ENCODE measurements at places on chromosomes 5 and 9.

GRCh38 chr9:120668399-120668798 is 45.9 kb downstream of the MEGF9 start:
- DNase-seq: no peak

GRCh38 chr9:108345826-108346225 is 510.0 kb downstream of the ACTL7B start:
- no peak for DNase-seq

DNA sequence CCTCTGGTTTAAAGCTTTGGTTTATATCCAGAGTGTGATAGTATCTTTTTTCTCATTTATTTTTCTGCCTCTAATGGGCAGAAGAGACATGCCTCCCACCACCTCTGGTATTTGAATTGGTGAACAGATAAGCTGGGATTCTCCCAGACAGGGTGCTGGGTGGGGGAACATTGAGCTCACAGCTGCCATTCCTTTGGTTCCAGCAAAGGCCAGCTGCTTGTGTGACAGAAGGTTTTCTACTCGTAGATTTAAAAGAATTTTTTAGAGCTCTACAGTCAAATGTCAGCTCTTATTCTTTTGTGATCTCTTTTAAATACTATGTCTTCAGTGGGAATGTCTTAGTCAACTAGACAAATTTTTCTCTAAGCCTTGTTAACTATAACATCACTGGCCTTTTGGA is 54.7 kb upstream of the ADAMTS16 start:
- no peak for DNase-seq

DNA sequence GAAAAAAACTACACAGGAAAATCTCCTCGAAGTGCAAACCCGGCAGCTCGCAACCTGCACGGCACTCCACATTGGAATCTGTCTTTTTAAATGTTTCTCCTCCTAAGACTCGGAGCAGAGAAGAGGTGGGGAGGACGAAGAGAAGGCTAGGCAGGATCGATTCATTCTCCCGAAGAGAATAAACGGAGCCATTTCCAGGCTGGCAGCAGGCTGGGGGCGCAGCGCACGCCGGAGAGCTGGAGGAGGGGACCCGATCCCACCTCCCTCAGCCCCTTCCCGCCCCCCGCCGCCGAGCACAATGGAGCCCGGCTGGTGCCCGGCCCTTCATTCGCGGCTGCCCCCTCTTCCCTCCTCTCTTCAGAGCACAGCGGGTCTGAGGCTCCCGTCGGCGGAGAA is 628 bp downstream of the HOMER1 start:
- no peak for DNase-seq

- no peak for DNase-seq
Measured at GRCh38 chr9:31542384-31543055, 841.9 kb upstream of the ACO1 start.

GRCh38 chr5:81826128-81826527 is 75.2 kb upstream of the SSBP2 start:
- no peak for DNase-seq

DNA sequence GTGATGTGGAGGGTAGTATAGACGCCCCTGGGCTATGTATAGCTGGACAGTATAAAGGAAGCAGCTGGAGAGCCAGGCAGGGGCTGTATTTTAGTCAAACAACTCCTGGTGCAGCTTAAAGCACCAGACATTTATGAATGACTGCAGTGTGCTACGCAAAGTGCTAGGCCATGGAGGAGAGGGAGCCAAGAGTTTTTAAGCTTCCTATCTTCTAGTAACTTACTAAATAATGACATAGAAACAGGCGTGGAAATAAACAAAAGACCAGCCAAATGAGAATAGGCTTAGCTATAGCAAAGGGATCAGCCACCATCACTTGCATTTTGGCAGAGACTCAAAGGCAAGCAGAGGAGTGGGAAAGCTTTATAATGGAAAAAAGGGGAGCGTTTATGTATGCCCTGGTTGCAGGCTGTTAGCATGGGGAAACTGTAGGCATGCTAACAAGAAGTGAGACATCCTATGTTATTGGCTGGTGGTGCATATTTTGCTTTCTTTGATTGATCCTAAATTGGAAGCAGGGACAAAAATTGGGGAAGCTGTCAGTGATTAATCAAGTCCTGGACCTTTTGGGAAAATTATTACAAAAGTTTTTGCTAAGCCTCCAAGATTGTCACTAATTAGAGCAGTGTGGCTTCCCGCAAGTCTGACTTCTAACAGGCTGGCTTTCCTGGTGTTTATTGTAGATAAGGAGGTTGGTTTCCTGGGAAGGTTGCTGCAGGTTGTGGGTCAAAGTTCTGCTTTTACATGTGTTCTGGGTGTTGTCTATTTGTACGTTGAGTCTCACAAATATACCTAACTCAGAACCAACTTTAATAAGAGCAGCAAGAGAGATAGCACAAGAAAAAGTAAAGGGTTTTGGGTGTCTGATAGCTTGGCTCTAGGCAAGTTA is 46.6 kb downstream of the RAB3C start:
- DNase-seq: no peak

GRCh38 chr9:74496406-74496805 is 729 bp upstream of the RORB start:
- DNase-seq: no peak

DNA sequence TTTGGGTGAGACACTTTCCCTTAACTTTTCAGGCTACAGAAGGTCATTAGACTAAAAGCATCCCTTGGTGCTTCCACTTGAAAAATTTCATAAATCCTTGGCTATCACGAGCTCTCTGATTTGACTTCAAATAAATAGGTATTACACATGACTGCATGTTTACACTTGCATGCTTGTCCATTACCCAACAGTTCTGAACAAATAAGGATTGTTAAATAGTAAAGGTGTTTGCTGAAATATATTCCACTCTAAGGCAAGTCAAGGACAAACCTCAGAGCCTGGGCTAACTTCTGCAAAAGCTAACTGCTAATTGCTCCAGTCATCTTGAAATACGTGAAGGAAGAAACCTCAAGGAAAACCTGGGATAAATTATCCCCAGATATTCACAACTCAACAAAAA is 14.5 kb downstream of the FBXW2 start:
- no peak for DNase-seq

Data from stimulated activated CD4-positive, alpha-beta T cell treated with anti-CD3 and anti-CD28 coated beads, Interleukin-1b, Interleukin-23, amount 100 ng/mL, for 4 hours (primary cell).